ENCODE measurements at places on chromosomes 6 and 20.

- DNase-seq = no peak
Measured at GRCh38 chr6:108380876-108381275, 86.0 kb downstream of the AFG1L start.

- DNase-seq = no peak
Measured at GRCh38 chr6:29749308-29749662, 26.1 kb downstream of the HLA-F start.

DNA sequence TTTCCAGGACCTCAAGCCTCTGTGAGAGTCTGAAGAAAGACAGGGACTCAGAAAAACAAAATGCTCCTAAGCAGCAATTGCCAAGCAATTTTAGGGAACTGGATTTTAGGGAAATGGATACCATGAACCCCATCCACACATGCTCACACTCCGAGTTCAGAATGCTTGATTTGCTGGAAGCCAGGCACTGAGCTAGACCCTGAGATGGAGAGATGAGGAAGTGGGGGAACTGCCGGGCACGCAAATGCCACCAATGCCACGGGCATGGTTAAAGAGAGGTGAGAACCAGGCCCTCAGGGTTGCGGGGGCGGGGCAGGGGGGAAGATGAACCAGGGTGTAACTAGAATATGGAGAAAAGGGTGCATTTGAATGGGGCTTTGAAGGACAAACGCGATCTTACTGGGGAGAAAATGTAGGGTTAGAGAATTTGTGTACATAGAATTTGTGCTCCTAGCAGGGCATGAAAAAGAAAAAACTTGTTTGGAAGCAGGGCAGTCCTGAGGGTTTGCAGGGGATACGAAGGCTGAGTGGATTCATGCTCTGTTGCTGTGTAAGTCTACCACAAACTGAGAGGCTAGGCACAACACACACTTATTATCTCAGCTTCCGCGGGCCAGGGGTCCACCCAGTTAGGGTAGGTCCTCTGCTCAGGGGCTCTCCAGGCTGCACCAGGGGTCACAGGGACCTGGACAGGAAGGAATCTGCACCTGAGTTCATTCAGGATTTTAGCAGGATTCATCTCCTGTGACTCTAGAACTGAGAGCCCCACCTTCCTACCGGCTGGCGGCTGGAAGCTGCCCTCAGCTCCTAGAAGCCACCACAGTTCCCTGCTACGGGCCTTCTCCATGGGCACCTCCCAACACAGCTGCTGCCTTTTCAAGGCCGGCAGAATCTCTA lies 108.0 kb downstream of the SNX5 start:
- no peak for DNase-seq

DNA sequence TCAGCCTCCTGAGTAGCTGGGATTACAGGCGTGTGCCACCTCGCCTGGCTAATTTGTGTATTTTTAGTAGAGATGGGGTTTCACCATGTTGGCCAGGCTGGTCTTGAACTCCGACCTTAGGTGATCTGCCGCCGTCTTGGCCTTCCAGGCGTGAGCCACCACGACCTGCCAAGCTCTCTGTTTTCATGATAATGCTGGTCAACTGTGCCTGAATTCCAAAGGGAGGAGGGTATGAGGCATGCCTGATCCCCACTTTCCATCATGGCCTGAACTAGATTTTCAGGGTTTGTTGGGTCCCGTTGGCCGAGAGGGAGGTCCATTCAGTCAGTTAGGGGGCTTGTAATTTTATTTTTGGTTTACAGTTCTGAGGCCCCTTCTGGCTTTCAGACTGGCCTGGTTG lies 28.0 kb upstream of the ANGPT4 start:
- DNase-seq = no peak

DNA sequence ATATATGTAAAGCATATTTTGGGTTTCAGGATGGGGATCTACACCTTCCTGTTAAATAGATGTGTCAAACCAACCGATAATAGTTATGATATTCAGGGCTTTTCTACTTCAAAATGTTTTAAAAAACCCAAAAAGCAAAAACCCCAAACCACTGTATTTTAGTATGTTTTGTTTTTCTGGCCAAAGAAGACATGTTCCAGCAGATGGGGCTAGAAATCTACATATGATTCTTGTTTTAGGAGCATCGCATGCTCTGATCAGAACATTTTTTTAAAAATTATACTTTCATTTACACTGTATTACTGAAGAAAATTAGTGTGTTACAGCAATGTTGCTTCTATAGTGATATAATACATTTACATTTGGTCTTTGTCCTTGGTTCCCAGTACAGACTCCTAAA lies 11.0 kb downstream of the RMND1 start:
- DNase-seq = peak; percentile 51

- DNase-seq = peak; percentile 52
Measured at GRCh38 chr6:130417951-130418350, 52.1 kb downstream of the TMEM200A start.

GRCh38 chr20:24580006-24580405 lies 110.6 kb downstream of the SYNDIG1 start:
- DNase-seq = peak; percentile 23

DNA sequence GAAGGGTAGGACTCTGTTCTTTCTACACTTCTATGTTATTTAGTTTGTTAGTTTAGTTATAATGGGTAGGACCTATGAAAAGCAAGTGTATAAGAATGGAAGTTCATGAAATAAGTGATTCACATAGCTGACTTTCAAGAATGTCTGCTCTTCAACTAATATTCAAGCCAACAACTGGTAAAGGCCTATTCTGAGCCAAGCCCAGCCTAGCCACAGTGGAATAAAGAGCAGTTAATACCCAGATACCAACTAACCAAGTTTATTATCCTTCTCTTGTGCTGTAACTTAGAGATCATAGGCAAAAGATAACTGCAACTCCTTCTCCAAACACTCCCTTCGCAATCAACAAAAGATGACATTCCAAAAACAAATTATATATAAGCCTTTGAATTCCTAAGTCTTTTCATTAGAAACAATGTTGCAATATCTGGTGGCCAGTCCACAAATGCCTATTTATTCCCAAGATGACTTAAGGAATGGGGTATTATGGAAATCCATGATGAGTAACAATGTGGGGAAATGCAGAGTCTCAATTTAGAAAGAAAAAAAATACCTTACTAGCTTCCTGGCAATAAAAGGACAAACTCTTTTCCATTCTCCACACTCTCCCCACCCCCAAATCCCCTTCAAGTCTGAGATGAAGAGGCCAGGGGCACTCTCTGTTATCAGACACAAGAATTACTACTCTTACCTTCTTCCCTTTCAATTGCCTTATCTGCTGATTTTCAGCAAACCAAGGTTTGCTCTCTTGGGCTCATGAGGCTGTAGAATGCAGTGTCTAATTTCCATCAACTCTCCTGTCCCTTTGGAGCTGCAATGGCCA lies 27.4 kb downstream of the BTBD9 start:
- peak; percentile 80 for DNase-seq

- DNase-seq = no peak
Measured at GRCh38 chr20:32516583-32517517, 68.3 kb downstream of the NOL4L start.

DNA sequence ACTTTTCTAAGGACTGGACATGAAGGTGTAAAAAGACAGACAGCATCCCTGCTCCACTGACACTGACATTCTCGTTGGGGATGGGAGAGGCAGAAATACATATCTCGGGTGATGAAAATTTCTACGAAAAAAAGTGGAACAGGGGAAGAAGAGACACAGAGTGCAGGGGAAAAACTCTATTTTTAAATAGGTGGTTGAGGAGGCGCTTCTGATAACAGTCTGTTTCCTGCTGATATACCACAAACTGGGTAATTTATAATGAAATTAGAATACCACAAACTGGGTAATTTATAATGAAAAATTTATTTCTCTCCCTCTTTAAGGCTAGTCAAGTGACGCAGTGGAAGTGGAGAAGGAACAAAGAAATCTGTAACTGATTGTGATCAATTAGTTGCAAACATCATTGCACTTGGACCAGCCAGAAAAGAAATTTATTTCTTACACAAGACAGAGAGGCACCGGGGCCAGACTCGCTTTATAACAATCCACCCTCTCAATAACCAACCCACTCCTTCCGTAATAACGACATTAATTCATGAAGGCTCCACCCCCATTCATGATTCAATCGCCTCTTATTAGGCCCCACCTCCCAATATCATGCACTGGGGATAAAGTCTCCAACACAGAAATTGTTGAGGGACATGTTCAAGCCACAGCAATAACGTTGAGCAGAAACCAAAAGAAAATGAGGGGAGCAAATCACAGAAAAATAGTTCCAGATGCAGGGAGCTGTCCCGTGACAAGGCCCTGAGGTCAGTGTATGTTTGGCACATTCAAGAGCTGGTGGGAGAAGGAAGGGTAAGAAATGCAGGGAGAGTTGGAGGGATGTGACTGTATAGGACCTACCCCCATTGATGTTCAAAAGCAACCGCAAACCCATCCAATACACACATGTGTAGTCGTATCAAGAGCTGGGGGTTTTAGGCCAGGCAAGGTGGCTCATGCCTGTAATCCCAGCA lies 6.6 kb upstream of the SRSF6 start:
- no peak for DNase-seq

GRCh38 chr6:17031961-17032360 lies 69.9 kb upstream of the STMND1 start:
- no peak for DNase-seq

DNA sequence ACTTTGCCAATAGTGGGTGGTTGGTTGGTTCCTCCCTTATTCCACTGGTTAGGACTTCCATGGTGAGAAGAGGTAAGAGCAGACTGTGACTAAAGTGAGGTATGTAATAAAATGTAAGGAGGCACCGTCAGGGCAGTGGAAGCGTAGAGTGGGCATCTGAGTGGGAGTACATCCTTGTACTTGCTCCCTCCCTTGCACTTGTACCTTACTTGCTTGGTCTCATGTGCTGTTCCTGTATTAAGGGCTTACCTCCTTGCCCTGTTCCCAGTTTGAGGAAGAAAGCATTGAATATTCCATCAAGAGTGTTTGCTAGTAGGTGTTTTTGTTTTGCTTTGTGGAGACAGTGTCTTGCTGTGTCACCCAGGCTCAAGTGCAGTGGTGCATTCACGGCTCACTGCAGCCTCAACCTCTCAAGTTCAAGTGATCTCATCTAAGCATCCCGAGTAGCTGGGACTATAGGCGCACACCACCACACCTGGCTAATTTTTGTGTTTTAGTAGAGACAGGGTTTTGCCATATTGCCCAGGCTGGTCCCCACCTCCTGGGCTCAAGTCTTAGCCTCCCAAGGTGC lies 25.5 kb downstream of the AMD1 start:
- no peak for DNase-seq

All from fibroblast of upper back skin (primary cell).